ENCODE measurements at places on chromosomes 12 and 14.

- no peak for DNase-seq
Measured at GRCh38 chr14:103250181-103250580, 83.9 kb upstream of the EIF5 start.

- no peak for DNase-seq
Measured at GRCh38 chr12:81141217-81141616, 63.3 kb downstream of the ACSS3 start.

DNA sequence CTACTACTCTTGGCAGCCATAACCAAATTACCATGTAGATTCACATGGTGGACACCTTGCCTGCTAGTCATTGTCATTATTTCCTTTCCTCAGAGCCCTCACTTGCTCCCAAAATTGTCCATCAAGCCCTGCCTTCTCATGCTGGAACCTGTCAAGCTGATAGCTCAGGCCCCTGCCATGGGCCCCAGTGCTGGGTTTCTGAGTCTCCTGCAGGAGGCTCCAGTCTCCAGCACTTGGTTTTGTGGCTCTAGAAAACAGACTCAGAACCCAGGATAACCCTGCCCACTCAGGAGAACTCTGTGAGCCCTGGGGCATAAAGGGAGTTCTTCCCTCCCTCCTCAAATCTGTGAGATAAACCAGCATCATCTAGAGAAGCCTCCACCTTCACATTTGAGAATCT lies 10.8 kb downstream of the KRT71 start:
- no peak for DNase-seq

- no peak for DNase-seq
Measured at GRCh38 chr12:22399464-22400180, 65.1 kb upstream of the ST8SIA1 start.

- no peak for DNase-seq
Measured at GRCh38 chr12:20289520-20289919, 78.8 kb upstream of the PDE3A start.

GRCh38 chr14:67335781-67336180 lies 23.8 kb downstream of the ATP6V1D start:
- no peak for DNase-seq

GRCh38 chr12:70252832-70253231 lies 9.6 kb downstream of the CNOT2 start:
- no peak for DNase-seq

DNA sequence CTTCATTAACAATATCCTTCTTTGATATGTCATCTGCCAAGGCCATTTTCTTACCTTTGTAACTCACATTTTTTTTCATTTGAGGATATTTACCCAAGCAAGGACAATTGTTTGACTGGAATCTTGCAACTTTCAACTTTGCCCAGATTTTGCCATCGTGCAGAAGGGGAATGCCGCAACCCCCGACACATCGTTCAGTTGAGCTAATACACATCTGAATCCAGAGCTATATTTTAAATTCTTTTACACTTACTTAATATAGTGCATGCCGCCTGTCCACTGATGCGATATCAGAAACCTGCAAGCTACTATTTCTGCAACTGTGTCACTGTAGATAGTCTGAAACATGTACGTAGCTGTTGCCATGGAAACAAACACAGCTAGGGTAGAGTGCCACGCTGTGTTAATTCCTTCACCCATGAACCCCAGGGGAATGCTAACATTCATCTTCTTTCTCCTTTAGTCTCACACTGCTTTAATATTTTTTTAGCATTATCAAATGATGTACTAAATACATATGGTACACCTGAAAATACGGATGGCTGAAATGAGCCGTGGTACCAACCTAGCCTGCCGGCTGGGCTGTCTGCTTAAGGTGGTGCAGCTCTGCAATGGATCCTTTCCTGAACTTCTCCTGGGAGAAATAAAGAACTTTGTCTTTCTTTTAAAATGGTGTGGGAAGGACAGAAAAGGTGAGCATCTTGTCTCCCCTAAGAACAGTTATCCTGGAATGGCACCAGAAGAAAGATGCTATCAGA lies 77.0 kb upstream of the FOXN3 start:
- DNase-seq = no peak

GRCh38 chr14:96108911-96109310 lies 69.7 kb downstream of the C14orf132 start:
- no peak for DNase-seq

DNA sequence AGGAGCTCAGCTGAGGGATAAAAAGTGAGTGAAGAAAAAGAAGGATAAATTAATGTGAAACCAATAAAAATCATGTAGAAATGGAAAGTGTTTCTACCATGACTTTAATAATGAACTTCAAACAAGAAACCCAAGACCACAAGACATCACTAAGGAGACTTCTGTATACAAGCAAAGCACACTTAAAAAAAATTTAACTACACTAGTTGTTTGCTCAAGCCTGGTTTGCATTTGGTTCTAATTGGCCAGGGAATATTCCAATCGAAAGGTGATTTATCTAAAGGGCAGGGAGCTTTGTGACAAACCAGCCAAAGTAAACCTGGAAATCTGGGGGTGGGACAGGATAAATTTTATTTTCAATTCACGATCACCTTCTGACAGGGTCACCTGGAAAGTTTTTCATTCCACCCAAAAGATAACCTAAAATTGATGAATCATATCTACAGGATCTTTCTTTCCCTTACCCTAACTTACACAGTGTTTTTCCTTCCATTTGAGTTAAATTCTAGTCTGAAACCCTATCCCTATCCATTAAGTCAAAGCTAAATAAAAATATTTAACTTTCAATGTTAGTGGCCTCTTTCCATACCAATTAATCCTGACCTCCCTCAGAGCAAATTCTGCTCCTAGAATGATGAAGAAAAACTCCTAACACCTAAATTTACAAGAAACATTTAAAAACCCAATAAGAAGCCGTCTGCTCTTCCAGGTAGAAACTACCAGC lies 2.6 kb downstream of the EGLN3 start:
- DNase-seq = no peak

GRCh38 chr14:64248689-64249088 lies 45.5 kb downstream of the ESR2 start:
- DNase-seq = no peak

DNA sequence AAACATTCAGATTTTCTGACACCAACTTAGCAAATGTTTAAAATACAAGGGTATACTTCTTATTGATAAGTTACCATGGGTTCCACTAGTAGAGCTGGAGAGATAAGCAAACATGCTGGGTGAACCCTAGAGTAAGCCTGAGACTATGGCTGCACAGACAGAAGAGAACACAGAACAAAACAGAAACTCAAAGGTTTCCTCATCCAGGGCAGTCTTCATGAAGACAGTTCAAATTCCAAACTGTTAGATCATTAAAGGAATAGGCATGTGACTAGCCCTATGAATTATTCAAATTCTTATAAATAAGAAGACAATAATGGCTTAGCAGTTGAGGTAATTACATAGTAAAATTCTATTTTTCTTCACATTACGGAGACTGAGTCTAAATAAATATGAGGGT lies 28.1 kb downstream of the BTBD7 start:
- no peak for DNase-seq

DNA sequence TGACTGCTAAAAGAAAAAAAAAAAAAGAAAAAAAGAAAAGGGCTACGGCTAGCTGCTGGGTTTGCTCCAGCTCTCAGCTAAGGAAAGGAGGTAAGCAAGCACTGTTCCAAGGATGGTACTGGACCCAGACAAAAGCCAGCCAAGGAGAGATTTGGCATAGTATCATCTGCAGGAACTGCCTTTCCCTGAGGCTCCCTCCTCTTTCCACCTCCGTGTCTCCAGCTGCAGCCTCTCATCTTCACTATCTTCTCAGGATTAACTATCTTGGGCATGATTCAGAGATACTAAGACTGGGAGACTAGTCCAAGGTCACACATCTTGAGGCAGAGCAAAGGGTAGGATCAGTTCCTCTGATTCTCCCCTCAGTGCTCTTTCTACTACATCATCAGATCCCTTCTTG lies 6.0 kb downstream of the KITLG start:
- no peak for DNase-seq

DNA sequence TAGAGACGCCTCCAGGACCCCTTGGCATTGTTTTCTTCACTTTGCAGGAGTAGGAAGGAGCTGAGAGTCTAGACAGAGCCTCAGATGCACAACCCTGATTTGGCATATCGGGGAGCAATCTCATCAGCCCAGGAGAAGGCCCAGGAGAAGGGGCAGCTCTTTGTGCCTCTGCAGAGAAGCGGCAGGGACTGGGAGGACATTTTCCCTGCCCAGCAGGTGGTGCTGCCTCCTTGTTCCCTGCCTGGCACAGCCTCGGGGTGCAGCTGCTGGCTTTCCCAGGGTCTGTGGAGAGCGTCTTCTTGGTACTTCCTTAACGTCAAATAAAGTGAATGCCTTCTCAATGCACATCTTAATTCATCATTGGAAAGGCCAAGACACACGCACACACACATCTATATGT lies 419.5 kb downstream of the TMEM121 start:
- no peak for DNase-seq

DNA sequence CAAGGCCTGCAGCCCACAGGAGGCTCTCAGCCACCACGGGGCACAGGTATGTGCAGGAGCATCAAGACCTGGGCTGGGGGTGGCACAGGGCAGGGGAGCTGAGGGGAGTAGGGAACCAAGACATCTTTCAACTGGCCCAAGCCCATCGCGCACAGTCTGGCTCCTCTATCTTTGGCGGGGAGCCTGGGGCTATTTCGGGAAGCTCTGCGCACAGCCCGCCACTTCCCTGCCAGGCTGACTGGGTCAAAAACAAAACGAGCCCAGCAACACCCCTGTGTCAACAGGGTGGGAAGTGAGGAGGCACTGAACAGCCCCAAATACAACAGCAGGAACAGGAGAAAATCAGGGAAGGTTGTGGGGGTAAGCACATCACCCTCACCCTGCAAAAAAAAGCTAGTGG lies 83.9 kb downstream of the ARL6IP4 start:
- no peak for DNase-seq

DNA sequence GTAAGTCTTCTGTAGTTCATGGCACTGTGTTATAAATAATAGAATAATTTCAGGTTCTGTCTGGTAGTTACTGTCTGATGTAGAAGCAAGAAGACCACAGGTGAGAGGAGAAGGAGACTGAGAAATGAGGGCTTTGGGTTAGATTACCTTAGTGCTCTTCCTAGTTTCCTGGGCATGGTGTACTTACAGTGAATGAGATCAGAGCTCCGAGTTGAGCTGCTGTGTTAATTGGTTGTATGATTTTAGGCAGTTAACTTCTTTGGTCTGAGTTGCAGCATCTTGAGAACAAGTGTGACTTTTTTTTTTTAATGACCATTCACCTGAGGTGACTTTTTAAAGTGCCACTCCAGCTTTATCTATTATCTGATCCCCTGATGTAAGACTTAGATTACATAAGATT lies 41.5 kb downstream of the WDR20 start:
- DNase-seq = no peak

All from AG09319 (cell line).